ENCODE measurements at places on chromosomes 11 and 22.
A peak's percentile ranks its signal among the peaks of the same experiment; 100 is the strongest.

- DNase-seq, result no peak
Observed at GRCh38 chr11:84227970-84228665, 942.0 kb upstream of the CCDC90B start.

- DNase-seq, result no peak
Observed at GRCh38 chr22:33806191-33806590, 114.1 kb downstream of the LARGE1 start.

DNA sequence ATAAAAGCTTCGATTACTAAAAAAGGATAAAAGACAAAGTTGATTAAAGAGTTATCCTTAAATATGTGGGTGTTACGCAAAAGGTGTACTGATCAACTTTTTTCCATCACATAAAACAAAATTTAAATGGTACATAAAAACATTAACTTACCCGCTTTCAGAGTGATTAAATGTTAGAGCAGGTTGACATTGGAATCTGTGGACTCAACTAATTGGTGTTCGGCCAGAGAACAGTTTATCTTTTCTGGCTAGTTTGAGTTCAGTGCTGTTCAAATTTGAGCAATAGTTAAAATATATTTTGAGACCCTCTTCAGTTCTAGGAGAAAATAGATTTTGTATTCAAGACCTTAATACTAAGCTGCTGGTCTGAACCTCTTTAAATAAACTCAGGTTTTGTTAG, 56.1 kb downstream of the ATM start:
- DNase-seq, result no peak

DNA sequence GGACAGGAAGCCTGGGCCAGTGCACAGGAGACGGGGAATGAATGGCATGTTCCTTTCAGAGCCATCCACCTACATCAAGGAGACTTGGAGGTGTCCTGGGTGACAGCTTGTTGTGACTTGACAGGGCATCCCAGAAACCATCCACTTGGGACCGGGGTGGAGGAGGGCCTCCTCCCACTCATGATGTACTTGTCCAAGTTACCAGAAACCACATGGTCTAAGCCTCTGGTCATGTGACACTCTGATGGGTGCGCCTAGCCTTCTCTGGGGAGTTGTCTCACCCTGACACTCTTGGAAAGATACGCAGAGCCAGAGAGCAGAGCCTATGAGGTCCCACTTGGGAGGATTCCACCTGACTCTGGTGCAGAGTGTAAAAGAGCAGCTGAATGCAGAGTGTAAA, 21.6 kb upstream of the FXYD6 start:
- DNase-seq, result no peak

DNA sequence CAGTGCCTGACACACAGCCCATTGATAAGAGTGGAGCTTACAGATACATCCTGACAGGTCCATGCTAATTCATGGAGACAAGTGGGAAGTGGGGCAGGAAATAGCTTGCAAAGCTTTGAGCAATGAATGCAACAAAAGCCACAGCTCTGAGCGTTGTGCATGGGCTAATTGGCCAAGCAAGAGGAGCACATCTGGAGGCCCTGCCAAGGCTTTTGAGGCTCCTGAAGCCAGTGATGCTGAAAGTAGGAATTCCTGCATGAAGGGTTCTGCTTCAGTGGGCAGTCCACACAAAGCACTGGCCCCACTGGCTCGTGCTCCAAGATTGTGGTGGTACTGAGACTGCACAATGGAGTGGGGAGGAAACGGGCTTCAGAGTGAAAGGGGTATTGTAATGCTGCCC, 103.8 kb upstream of the CSNK2A3 start:
- no peak for DNase-seq

GRCh38 chr22:42820045-42820763, 36.9 kb downstream of the ARFGAP3 start:
- DNase-seq, result peak; percentile 9

DNA sequence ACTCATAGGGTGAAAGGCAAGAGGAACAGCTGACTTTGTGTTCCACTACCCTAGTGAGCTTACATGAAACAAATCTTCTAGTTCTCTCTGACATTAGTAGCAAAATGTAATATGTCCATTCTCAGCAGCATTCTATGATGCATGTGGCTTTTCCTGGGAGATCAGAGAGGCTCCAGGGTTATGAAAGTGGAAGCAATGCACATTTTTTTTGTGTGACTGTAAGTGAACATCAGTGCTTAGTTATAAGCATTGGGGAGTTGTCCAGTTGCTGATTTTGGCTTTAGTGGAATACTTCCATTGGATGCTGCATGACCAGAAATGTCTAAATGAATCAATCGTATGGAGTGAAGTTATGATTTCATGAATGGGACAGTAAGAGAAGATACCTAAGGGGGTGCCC, 255.9 kb downstream of the FAT3 start:
- no peak for DNase-seq

GRCh38 chr11:71998649-71999310, at the start of gene IL18BP:
IL18BP (plus strand) TSS chr11:71998909; CDS start chr11:71999985, 1,076 bp downstream.
- no peak for DNase-seq

Measured in NCI-H526 treated with DMSO at 0.1 percent for 48 hours (cell line).